ENCODE measurements at places on chromosomes 5 and 9.

- DNase-seq, result no peak
Observed at GRCh38 chr9:17480966-17481365, 97.9 kb upstream of the SH3GL2 start.

DNA sequence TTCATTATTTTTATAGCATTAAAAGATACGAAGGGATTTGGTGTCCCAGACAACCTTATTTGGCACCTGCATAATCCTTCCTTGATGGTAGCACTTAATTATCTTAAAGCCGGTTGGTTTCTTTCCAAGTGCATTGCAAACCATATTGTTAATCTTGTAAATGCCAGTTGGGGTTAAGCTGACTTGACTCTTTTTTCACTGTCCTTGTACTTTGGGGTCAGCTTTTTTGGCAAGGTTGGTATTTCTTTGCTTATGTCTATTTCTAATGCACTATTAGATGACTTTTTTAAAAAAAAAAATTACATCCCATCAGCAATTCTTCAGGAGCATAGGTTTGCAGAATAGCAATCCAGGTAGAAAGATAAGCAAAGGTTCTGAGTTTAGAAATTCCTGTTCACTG is 466.8 kb upstream of the TLE4 start:
- DNase-seq, result no peak

DNA sequence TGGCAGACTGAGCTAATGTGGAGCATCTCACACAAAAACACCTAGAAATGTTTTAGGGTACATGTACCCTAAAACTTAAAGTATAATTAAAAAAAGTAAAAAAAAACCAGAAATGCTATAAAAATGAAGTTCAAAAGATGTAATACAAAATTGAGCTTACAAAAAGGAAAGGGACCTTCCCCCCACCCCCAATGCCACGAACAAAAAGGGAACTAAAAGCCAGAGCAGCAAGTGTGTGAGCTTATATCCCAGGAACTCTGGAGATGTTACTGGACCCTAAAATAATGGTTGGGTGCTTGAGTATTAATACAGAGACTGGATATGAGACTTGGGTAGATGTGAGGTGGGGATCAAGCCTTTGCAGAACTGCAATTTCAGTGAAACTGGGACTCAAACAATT is 11.0 kb downstream of the SPATA9 start:
- DNase-seq, result no peak

GRCh38 chr9:128355451-128355850 is 15.1 kb downstream of the SLC27A4 start:
- DNase-seq, result no peak

GRCh38 chr5:10329446-10329819 is 21.7 kb upstream of the CMBL start:
- no peak for DNase-seq

GRCh38 chr5:123436201-123436600 is 13.0 kb upstream of the CEP120 start:
- DNase-seq, result no peak

All from upper lobe of left lung (tissue), 6 donors.